Melanocyte of skin (primary cell): ENCODE measurements at places on chromosomes 7 and 10. TPM values are rescaled to one million over a fixed set of nuclear protein-coding genes. Genes with fewer than 3 reads are reported as not detected.

HOXA9 gene
- total RNA-seq, result not detected in 2 replicates

NPFFR1 gene
- under 0.01 TPM in 2 replicates for total RNA-seq

BTBD16 gene
- total RNA-seq, result not detected in 2 replicates

HECW1 gene
- total RNA-seq, result not detected in 2 replicates

NXPH1 gene
- total RNA-seq, result not detected in 2 replicates

ASB13 gene
- total RNA-seq, result 15.9 and 20.0 TPM in 2 replicates

ACHE gene
- 0.34 TPM in 1 of 2 replicates, not detected in the other for total RNA-seq

FZD1 gene
- total RNA-seq, result 3.3 and 3.4 TPM in 2 replicates

POLD2 gene
- 88.4 and 117 TPM in 2 replicates for total RNA-seq

GJD4 gene
- total RNA-seq, result not detected in 2 replicates

STEAP4 gene
- total RNA-seq, result not detected in 2 replicates

BUD23 gene
- 53.3 and 71.0 TPM in 2 replicates for total RNA-seq

SPDYE8 gene
- not detected in 2 replicates for total RNA-seq

PLXNA4 gene
- under 0.01 TPM in 2 replicates for total RNA-seq

OPALIN gene
- total RNA-seq, result not detected in 2 replicates

CUBN gene
- total RNA-seq, result 3.3 and 3.7 TPM in 2 replicates

UPK3B gene
- total RNA-seq, result under 0.01 TPM in 1 of 2 replicates, not detected in the other

MMP21 gene
- total RNA-seq, result under 0.01 TPM in 2 replicates

CCNJ gene
- 15.6 and 16.0 TPM in 2 replicates for total RNA-seq

COL28A1 gene
- total RNA-seq, result not detected in 2 replicates

IL6 gene
- 16.8 and 17.0 TPM in 2 replicates for total RNA-seq

MKI67 gene
- 40.3 and 43.0 TPM in 2 replicates for total RNA-seq

MYPN gene
- total RNA-seq, result 0.69 and 1.8 TPM in 2 replicates

CNNM2 gene
- 6.9 and 7.6 TPM in 2 replicates for total RNA-seq

ANKRD16 gene
- 8.9 and 12.0 TPM in 2 replicates for total RNA-seq

RGS10 gene
- 43.3 and 47.6 TPM in 2 replicates for total RNA-seq

ASCC1 gene
- 38.2 and 48.3 TPM in 2 replicates for total RNA-seq

TCTN3 gene
- total RNA-seq, result 26.2 and 45.8 TPM in 2 replicates

DNAJB12 gene
- total RNA-seq, result 36.8 and 41.1 TPM in 2 replicates

GSTK1 gene
- 90.9 and 107 TPM in 2 replicates for total RNA-seq

NCF1 gene
- not detected in 2 replicates for total RNA-seq

GCK gene
- not detected in 2 replicates for total RNA-seq

AKR1C2 gene
- under 0.01 and 0.73 TPM in 2 replicates for total RNA-seq

ZNF679 gene
- not detected in 2 replicates for total RNA-seq

OR6V1 gene
- total RNA-seq, result not detected in 2 replicates

PSPH gene
- 176 and 221 TPM in 2 replicates for total RNA-seq

SH2D4B gene
- not detected in 2 replicates for total RNA-seq

ZNF467 gene
- total RNA-seq, result under 0.01 TPM in 1 of 2 replicates, not detected in the other

RADIL gene
- total RNA-seq, result 0.15 and 4.0 TPM in 2 replicates

ACTL6B gene
- total RNA-seq, result not detected in 2 replicates

ASB4 gene
- total RNA-seq, result under 0.01 TPM in 2 replicates

DCLRE1A gene
- total RNA-seq, result 9.0 and 10.2 TPM in 2 replicates

AKR1C4 gene
- total RNA-seq, result not detected in 2 replicates

LIPN gene
- not detected in 2 replicates for total RNA-seq

TACC2 gene
- 5.6 and 11.0 TPM in 2 replicates for total RNA-seq

PNLIPRP2 gene
- total RNA-seq, result not detected in 2 replicates

RARRES2 gene
- total RNA-seq, result 1.00 and 2.2 TPM in 2 replicates

PGAM2 gene
- not detected in 2 replicates for total RNA-seq

GOLGA7B gene
- 3.8 and 6.9 TPM in 2 replicates for total RNA-seq

CRHR2 gene
- not detected in 2 replicates for total RNA-seq

CCDC172 gene
- total RNA-seq, result not detected in 2 replicates

FOXP2 gene
- total RNA-seq, result 5.5 and 6.2 TPM in 2 replicates
